Esophagus squamous epithelium (tissue), 5 donors: ENCODE measurements at places on chromosomes 1 and 21.

GRCh38 chr21:32412162-32413014 is at the start of gene EVA1C:
Gene EVA1C (plus strand): TSS chr21:32412706. CDS start chr21:32412854, 148 bp downstream.
- no peaks in the 10 kb centered on the region for H3K36me3 ChIP-seq
- H3K27me3 ChIP-seq = no peaks in the 10 kb centered on the region
- H3K4me3 ChIP-seq = peak within 1 kb of the TSS; percentile 97
- DNase-seq = no peak
- peak within 1 kb of the TSS; percentile 98 for H3K27ac ChIP-seq

DNA sequence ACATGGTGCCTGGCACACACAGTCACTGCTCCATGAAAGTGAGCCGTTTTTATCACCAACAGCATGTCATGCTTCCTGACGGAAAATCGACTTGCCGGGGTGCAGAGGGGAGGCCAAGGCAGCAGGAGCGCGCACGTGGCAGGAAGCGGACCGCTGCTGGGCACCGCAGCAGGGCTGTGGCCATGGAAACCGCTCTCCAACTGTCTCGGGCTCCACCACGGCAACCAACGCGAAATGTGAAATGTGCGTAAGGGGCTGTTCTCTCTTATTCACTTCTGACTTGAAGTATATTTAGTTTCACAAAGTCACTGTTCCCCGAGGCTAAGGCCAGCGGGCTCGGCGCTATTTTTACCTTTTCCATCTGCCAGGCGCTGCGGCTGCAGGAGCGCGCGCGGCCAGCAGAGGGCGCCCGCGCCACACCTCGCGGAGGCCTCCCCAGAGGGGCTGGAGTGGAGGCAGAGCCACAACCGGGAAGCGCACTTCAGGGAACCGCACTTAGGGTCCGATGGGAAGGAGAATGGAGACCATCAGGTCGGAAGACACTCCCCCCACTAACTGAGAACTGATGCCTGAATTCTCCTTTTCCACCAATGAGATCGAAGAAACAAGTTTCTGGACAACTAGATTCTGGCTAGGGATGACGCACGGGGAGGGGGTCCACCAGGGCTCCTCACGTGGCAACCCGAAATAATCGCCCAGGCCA is 19.7 kb downstream of the RCC2 start:
- H3K4me1 ChIP-seq = peaks cover 6% of the 10 kb centered on the region
- H3K27ac ChIP-seq = no peak overlapping the region
- DNase-seq = no peak

DNA sequence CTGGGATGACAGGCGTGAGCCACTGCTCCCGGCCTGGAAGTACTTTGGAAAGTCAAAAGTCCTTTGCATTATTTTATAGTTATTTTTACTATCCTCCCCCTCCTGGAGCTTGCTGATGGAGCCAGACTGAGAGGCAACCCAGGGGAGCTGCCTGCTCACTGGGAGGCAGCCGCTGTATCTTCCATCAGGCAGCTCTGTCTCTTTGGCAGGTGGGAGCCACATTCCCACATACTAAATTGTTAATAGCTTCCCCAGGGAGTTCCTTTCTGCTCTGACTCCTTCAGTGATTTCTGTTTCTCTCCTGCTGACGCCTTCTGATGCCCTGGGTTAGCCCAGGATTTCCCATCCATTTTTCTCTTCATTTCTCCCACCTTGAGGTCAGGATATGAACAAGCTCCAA is 4.9 kb upstream of the OPRD1 start:
- no peak overlapping the region for H3K27ac ChIP-seq
- H3K36me3 ChIP-seq = no peaks in the 10 kb centered on the region

DNA sequence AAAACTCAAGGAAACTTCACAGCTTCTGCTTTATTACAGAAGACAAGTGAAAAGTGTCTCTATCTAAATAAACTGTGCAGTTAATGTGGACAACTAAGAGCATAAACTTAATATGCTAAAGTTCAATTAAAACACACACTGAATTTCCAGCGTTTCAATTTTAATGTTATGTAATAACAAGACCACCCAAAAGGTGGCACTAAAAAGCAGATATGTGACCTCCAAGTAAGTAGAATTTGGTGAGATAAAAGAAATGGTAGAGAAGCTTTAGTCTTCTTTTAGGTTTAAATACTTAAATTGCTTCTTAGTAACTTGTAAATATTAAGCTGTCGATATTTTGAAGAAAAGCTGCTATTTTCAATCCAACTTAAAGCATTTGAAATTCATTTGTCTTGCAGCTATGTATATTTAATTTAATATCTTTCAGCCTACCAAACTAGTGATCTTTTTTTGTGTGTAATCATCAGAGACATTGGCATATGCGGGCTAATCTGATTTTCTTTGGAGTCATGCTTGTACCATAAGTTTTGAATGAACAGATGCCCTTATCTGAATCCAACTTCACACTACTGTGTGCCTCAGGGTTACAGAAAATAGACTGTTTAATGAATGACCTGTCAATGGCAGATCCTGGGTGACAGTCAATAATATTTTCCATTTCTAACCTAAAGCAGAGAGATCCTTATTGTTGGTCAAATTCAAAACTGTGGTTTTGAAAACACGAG is 36.5 kb upstream of the ADAMTS1 start:
- no peaks in the 10 kb centered on the region for H3K27me3 ChIP-seq
- no peak for DNase-seq
- no peaks in the 10 kb centered on the region for H3K36me3 ChIP-seq
- no peak overlapping the region for H3K4me3 ChIP-seq
- H3K27ac ChIP-seq = no peak overlapping the region

DNA sequence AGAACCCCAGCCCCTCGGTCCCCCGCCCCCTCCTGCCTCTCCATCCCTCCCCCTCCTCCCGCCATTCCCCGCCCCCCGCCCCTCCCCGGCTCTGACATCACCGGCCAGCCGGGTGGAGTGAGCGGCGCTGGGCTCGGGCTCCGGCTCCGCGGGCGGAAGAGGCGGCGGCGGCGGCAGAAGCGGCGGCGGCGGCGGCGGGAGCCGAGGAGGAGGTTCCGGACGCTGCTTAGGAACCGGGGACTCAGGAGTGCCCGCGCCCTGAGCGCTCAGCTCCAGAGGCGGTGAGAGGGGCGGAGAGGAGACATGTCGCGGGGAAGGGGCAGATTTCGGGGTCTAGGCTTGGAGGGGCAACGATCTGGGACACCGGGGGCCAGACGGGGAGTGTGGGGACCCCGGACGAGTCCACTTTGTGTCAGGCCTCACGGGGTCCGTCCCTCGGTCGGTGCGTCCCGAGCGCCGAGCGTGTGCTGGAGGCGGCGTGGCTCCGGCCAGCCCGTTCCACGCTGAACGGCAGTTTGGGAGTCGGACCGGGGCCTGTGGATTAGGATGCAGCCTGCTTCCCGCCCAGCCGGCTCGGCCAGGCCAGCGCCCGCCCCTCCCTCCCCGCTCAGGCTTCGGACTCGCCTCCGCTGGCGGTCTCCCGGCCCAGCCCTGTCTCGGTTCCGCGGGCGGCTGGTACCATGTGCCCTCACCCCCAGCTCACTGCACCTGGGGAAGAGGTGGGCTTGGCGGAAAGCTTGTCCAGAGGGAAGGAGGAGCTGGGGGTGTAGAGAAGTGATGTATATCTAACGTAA is at the start of gene PEA15:
Gene PEA15, plus strand, starts transcription at position 143 of the 794 bp plus-strand sequence. CDS start 6,161 bp downstream, outside the sequence.
- no peaks in the 10 kb centered on the region for H3K27me3 ChIP-seq
- H3K27ac ChIP-seq = peak within 1 kb of the TSS; percentile 96
- H3K4me1 ChIP-seq = peaks cover 63% of the 10 kb centered on the region
- H3K36me3 ChIP-seq = peaks cover 32% of the 10 kb centered on the region

DNA sequence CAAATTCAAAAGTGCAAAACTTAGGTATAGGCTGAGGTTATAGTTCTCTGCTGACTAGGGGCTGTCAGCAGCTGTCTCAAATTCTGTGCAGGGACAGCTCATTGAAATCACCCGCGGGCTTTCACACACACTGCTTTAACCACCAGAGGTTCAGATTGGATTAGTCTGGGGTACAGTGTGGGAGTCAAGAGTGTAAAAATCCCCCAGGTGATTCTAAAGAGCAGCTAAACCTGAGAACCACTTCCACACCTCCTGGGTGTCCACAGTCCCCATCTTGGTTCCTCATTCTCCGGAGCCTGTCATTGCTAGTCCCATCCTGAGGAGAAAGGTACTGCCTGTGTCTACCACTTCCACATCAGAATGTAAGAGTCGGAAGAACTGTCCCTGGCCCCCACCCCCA is 9.9 kb upstream of the TDRD10 start:
- H3K36me3 ChIP-seq = no peaks in the 10 kb centered on the region
- peak overlapping the region; percentile 62 for H3K27ac ChIP-seq
- DNase-seq = no peak
- peaks cover 52% of the 10 kb centered on the region for H3K4me1 ChIP-seq
- H3K27me3 ChIP-seq = peaks cover 8% of the 10 kb centered on the region
- no peak overlapping the region for H3K4me3 ChIP-seq
